ENCODE measurements at places on chromosomes 11 and 22. TPM values are rescaled to one million over a fixed set of nuclear protein-coding genes. Genes with fewer than 3 reads are reported as not detected.

DNA sequence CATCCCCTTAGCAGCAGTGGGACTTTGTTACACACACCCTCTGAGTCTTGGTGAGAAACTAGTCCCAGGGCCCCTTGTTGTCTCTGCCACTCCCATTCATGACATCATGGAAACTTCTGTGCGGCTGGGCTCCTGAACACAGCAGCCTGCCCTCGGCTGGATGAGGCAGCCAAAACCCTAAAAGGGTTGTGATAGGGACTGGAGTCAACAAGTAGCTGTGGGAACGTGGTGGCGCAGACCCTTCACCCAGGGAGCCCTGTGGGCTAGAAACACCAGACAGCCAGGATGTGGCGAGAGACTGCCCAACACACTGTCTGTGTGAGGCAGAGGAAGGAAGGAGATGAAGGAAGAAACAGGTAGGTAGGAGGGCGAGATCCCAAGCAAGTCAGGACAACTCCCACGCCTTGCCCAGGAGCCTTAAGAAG, 3.9 kb downstream of the CD3D start:
- no peak for DNase-seq

GRCh38 chr11:60810569-60810968, 25.4 kb downstream of the MS4A10 start:
- DNase-seq = no peak

DNA sequence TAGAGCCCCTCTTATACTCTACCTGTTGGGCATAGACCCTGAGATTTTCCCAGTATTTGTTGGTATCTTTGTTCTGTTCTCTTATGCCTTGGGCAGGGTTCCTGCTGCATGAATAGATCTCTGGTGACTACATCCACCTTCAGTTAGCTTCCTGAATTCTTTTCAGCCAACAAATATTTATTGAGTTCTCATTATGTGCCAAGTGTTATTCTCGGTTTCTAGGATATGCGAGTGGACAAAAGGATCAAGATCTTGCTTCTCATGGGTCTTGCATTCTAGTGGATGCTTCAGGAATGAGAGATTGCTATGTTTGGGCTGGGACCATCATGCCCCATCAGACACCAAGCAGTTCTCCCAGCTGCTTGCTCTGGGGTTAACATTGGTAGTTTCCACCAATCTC, 340.0 kb downstream of the METTL15 start:
- no peak for DNase-seq

DNA sequence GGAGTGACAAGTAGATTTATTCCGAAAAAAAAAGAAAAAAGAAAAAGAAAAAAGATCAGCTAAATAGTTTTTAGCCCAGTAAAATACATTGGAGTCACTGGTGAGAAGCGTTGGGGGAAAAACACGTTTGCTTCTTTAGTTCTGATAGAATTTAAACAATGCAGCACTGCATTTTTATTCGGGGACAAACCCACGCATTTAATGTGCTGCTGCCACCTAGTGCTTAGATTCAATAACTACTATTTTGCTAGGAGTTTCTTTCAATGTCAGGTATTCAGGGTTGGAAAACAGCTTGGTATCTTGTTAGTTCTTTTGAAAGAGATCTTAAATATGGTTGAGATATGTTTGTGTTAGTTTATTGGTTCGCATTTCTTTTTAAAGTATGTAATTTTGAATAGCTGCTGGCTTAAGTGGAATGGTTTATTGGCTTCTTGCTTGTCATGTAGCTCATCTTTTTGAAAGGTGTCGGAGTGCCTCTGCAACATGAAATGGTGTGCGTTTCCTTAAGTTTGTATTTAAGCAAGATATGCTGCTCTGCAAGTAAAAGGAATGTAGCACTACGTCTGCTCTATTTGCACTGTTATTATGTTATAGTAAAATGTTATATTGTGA, 41.9 kb downstream of the SVIP start:
- no peak for DNase-seq

MYOD1 gene
- total RNA-seq = not detected

SNX32 gene
- not detected for total RNA-seq

IL18 gene
- total RNA-seq = 14.7 TPM
